ENCODE measurements at places on chromosomes 1 and 21. TPM values are rescaled to one million over a fixed set of nuclear protein-coding genes. Genes with fewer than 3 reads are reported as not detected.

The DUSP10 gene
- total RNA-seq = not detected

- no peak overlapping the region for H3K4me3 ChIP-seq
- H3K27ac ChIP-seq = no peak overlapping the region
- H3K4me1 ChIP-seq = no peaks in the 10 kb centered on the region
- H3K36me3 ChIP-seq = no peaks in the 10 kb centered on the region
Observed at GRCh38 chr1:99648107-99648506, 2.2 kb downstream of the PALMD start.

The REG4 gene
- total RNA-seq = not detected

- no peaks in the 10 kb centered on the region for H3K27me3 ChIP-seq
- H3K4me1 ChIP-seq = peaks cover 23% of the 10 kb centered on the region
- peaks cover 52% of the 10 kb centered on the region for H3K36me3 ChIP-seq
- peak within 1 kb of the TSS; percentile 67 for H3K4me3 ChIP-seq
- peak; percentile 93 for DNase-seq
Observed at GRCh38 chr21:44801468-44802395, at the start of gene UBE2G2. Gene UBE2G2, minus strand, starts transcription at chr21:44801820. Its CDS starts 72 bp downstream, at chr21:44801748.

The KLHDC9 gene
- total RNA-seq = 4.8 TPM

GRCh38 chr21:33229099-33229783 is 497 bp upstream of the IFNAR2 start:
- H3K36me3 ChIP-seq = no peaks in the 10 kb centered on the region
- no peak for DNase-seq
- H3K4me1 ChIP-seq = peaks cover 30% of the 10 kb centered on the region

DNA sequence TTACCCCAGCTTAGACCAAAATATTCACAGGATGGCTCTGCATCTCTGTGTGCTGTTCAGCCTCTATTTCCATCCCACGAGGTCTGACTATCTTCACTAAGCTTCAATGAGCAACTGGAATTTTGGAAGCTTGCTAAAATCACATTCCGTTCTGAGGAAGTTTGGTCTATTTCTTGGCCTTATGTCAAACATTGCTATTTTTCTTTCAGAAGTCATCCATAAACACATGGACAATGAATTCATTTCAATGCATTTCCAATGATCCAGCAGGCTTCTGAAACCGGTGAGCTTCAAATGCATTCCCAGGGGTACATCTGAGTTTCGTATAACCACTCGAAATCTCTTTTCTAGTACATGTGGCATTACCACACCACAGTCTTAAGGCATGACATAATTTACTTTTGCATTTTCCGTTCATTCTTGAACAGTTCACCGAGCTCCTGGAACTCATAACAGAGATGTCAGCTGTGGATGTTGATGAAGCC is 294.1 kb upstream of the KAZN start:
- H3K36me3 ChIP-seq = no peaks in the 10 kb centered on the region
- no peak for DNase-seq
- no peak overlapping the region for H3K27ac ChIP-seq
- H3K27me3 ChIP-seq = no peaks in the 10 kb centered on the region
- H3K4me3 ChIP-seq = no peak overlapping the region
- H3K4me1 ChIP-seq = no peaks in the 10 kb centered on the region

DNA sequence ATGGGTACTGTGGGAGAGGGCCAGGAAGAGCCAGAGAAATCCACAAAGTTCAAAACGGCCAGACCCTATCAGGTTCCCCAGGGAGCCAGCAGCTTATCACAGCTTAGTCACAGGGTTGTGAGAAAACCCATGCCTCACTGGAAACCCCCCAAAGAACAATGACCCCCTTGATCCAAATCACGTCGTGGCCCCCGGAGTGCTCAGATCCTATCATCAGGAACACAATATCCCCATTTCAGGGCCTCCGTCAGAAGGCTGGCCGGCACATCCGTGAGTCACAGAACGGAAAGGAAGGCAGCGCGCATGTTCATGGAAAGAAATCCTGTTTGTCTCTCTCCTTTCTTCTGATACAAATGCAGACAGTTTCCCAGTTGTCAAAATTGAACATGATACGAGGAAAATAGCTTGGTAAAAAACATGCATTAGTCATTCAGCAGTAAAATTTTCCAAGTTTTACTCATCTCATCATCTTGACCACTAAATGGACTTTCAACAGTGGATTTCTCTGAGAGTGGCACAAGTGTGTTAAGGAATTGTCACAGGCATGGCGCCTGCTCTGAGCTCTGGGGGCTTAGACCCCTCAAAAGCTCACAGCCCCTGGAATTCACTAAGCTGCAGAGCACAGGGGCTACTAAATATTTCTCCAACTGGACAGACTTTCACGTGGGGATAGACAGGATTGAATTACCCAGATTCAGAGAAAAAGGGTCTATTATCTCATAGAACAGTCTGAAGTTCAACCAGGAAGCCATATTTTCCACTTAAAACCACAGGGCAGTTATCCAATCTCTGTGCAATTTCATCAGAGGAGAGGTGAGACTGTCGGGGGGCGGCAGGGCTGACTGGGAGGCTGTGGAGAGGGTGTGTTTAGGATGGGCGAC is 124.8 kb downstream of the RIPK4 start:
- H3K36me3 ChIP-seq = no peaks in the 10 kb centered on the region
- no peak overlapping the region for H3K27ac ChIP-seq
- DNase-seq = no peak
- no peaks in the 10 kb centered on the region for H3K4me1 ChIP-seq
- H3K4me3 ChIP-seq = no peak overlapping the region

- no peak for DNase-seq
- no peaks in the 10 kb centered on the region for H3K4me1 ChIP-seq
- H3K4me3 ChIP-seq = no peak overlapping the region
Observed at GRCh38 chr21:35520302-35520701, 471.2 kb upstream of the RUNX1 start.

The MX1 gene
- total RNA-seq = 1.2 TPM

The TRPM2 gene
- total RNA-seq = 0.21 TPM

The HFM1 gene
- 1.3 TPM for total RNA-seq

- no peak for DNase-seq
- H3K27ac ChIP-seq = no peak overlapping the region
- peaks cover 14% of the 10 kb centered on the region for H3K4me1 ChIP-seq
- H3K36me3 ChIP-seq = no peaks in the 10 kb centered on the region
Observed at GRCh38 chr1:9452516-9453140, 86.6 kb upstream of the SLC25A33 start.

The OR2G6 gene
- not detected for total RNA-seq

The ANGPTL1 gene
- 6.8 TPM for total RNA-seq

DNA sequence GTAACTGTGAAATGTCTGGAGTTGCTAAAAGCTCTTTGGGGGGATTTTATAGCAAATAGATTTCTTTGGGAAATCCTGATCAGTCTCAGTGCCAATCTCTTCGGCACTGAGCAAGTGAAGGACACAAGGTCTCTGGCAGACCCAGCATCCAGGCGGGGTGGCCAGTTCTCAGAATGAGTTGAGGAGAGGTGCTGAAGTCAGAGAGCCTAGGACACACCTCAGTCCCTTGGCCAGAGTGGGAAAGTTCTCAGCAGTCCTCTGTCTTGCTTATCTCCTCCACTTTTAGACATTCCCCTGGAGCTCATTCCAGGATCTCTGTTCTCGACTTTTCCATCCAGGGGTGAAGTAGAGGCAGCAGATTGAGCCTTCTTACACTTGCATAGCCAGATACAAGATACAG is 6.7 kb downstream of the HLX start:
- no peak for DNase-seq
- no peak overlapping the region for H3K27ac ChIP-seq
- no peak overlapping the region for H3K4me3 ChIP-seq
- H3K27me3 ChIP-seq = peaks cover 74% of the 10 kb centered on the region

The IL20 gene
- total RNA-seq = not detected

The S100A4 gene
- 17.8 TPM for total RNA-seq

GRCh38 chr1:150176593-150176992 is 26.9 kb downstream of the PLEKHO1 start:
- no peak overlapping the region for H3K27ac ChIP-seq
- no peaks in the 10 kb centered on the region for H3K4me1 ChIP-seq
- no peak overlapping the region for H3K4me3 ChIP-seq
- no peaks in the 10 kb centered on the region for H3K36me3 ChIP-seq
- H3K27me3 ChIP-seq = no peaks in the 10 kb centered on the region
- DNase-seq = no peak

The NPHS2 gene
- not detected for total RNA-seq

DNA sequence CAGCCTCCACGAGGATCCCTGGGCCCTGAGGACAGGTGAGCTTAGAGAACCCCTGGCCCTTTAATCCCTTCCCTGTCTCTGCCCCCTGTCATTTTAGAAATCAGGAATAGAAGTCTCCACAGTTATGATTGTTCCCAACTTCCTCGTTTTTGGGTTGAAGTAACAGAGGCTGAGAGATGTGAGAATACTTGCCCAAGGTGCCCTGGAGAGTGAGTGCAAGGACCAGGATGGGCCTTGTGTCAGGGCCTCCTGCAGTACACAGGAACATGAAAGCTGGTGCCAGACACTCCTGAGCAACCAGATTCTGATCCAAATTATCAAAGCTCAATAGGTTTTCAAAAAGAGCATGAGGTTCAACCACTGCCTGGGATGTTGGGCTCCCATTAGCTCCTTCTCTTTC is 10.1 kb downstream of the HLX start:
- H3K27ac ChIP-seq = no peak overlapping the region
- no peak for DNase-seq
- no peaks in the 10 kb centered on the region for H3K36me3 ChIP-seq
- H3K4me3 ChIP-seq = no peak overlapping the region
- H3K27me3 ChIP-seq = peaks cover 45% of the 10 kb centered on the region

DNA sequence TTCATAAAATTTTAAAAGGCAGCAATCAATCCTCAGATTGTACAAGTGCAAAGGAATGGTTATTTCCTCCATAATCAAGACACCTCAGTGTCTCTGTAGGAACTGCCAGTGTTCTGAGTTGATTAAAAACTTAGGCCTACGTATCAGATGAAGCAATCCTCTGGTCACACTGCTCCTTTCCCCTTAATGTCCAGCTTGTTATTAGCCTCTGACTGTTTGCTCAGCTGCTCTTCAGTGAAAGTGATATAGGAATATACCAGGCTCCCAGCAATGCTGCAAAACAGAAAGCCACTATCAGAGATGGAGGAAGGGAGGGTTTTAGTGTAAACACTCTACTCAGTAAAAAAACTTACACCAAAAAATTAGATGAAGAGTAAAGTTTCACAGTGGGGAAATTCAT is 49.8 kb downstream of the SLC35D1 start:
- H3K36me3 ChIP-seq = no peaks in the 10 kb centered on the region
- no peak overlapping the region for H3K27ac ChIP-seq
- no peaks in the 10 kb centered on the region for H3K27me3 ChIP-seq
- H3K4me1 ChIP-seq = no peaks in the 10 kb centered on the region
- DNase-seq = no peak
- no peak overlapping the region for H3K4me3 ChIP-seq

The LENEP gene
- total RNA-seq = 1.7 TPM

DNA sequence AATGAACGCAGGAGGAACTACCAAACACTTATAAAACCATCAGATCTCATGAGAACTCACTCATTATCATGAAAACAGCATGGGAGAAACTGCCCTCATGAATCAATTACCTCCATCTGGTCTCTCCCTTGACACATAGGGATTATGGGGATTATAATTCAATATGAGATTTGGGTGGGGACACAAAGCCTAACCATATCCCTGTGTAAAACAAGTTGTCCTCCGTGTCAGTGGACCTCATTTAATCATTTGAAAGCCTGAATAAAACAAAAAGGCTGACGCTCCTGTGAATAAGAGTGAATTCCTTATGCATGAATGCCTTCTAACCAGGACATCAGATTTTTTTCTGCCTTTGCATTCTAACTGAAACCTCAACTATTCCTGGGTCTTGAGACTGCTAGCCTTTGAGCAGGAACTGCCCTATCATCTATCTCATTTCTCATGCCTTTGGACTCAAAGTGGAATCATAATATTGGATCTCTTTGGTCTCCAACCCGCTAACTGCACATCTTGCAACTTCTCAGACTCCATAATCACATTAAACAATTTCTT is 648.8 kb downstream of the ADGRL2 start:
- no peaks in the 10 kb centered on the region for H3K27me3 ChIP-seq
- H3K4me1 ChIP-seq = no peaks in the 10 kb centered on the region
- no peak for DNase-seq
- no peak overlapping the region for H3K4me3 ChIP-seq
- no peak overlapping the region for H3K27ac ChIP-seq

The CLCNKB gene
- total RNA-seq = 0.13 TPM

The CD53 gene
- total RNA-seq = 0.19 TPM

GRCh38 chr1:13675151-13675651 is 24.8 kb upstream of the PRDM2 start:
- H3K4me1 ChIP-seq = no peaks in the 10 kb centered on the region
- H3K36me3 ChIP-seq = no peaks in the 10 kb centered on the region
- no peak overlapping the region for H3K4me3 ChIP-seq
- H3K27ac ChIP-seq = no peak overlapping the region

The SPATA46 gene
- not detected for total RNA-seq

GRCh38 chr1:234125283-234125682 is 220.8 kb downstream of the SLC35F3 start:
- H3K27ac ChIP-seq = no peak overlapping the region
- no peak overlapping the region for H3K4me3 ChIP-seq
- no peaks in the 10 kb centered on the region for H3K4me1 ChIP-seq
- H3K27me3 ChIP-seq = no peaks in the 10 kb centered on the region

DNA sequence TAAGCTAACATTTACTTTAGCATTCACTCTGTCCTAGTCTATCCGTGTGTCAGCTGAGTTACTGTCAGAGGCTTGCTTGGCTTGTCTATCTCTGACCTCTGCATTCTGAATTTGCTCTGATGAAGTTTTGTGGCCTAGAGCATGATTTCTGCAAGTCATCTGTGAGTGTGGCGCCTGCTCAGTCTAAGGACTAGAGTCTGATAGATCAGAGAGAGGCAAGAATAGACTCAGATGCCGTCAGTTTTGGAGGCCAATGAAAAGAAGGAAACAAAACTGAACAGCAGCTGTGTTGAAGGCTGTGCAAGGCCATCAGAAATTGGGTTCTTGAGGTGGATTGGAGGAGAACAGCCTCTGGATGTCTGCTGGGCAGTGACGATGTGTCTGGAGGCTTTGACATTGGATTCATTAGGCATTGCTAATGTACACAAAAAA is 573.1 kb downstream of the USP25 start:
- H3K4me3 ChIP-seq = no peak overlapping the region
- H3K4me1 ChIP-seq = peaks cover 4% of the 10 kb centered on the region
- no peaks in the 10 kb centered on the region for H3K27me3 ChIP-seq
- H3K36me3 ChIP-seq = no peaks in the 10 kb centered on the region
- H3K27ac ChIP-seq = no peak overlapping the region

DNA sequence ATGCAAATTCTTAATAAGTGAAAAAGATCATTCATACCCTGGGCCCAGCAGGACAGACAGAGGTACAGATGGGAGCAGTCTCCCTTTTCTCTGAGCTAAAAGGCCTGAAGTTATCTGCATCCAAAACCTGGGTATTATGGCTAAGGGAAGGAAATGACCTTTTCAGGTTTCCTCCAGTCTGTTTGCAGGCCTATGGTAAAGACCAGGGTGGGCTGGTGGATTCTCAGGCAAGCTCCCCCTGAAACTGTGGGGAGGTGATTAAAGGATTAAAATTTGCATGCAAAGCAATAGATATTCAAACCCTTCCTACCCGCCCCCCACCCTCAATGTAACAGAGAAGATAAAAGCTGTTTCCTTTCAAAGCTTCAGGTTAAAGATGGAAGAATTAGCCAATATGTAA is 471.8 kb upstream of the RUNX1 start:
- H3K4me1 ChIP-seq = no peaks in the 10 kb centered on the region
- H3K36me3 ChIP-seq = no peaks in the 10 kb centered on the region
- H3K27ac ChIP-seq = no peak overlapping the region

Measured in A673 (cell line).